ENCODE measurements at places on chromosomes 1 and 21.

- no peak for DNase-seq
Measured at GRCh38 chr1:51432146-51432545, 86.9 kb downstream of the EPS15 start.

DNA sequence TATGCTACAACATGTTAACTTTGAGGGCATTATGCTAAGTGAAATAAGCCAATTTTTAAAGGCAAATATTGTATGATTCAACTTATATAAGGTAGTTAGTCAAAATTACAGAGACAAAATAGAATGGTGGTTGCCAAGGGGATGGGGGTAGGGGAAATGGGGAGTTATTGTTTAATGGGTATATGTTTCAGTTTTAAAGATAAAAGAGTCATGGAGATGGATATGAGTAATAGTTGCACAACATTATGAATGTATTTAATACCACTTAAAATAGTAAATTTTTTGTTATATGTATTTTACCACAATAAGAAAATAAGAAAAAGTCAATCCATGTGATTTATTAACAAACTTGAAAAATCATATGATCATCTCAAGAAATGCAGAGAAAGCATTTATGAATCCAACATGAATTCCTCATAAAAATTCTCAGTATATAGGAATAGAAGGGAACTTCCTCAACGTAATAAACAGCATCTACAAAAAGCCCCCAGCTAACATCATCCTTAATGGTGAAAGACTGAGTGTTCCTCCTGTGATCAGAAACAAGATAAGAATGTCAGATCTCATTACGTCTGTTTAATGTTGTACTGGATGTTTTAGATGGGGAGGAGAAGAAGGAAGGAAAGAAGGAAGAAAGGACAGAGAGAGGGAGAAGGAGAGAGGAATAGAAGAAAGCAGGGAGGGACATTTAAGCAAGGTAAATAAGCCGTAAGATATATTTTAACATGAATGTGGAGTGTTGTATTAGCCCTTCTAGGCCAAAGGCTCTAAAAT lies 6.7 kb upstream of the TSEN15 start:
- no peak for DNase-seq

DNA sequence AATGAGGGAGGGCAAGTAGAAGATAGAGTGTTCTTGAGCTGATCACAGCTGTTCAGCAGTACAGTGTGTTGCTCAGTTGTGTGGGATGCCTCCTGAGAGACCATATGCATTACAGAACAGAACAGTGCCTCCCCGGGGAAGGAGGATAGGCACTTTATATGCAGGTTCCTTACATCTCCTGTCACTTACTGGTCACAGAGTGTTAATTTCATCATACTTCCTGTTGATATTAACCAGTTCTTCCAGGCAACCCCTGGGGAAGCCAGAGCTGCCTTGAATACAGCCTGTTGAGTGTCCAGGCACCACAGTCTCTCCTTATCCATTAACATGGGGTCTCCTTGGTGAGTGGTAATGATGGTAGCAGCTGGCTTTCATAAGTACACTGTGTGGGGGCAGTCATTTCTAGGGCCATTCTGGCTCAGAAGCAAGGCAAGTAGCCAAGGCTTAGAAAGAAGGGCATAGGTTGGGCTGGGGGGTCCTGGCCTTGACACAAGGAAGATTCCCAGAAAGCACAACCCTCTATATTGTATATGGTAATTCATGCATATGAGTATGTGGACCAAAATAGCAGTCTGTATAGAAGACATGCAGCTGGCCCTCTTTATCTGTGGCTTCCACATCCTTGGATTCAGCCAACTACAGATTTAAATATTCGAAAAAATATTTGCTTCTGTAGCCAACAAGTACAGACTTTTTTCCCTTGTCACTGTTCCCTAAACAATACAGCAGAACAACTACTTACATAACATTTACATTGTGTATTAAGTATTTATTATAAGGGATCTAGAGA lies 142.4 kb downstream of the ZP4 start:
- DNase-seq, result no peak

DNA sequence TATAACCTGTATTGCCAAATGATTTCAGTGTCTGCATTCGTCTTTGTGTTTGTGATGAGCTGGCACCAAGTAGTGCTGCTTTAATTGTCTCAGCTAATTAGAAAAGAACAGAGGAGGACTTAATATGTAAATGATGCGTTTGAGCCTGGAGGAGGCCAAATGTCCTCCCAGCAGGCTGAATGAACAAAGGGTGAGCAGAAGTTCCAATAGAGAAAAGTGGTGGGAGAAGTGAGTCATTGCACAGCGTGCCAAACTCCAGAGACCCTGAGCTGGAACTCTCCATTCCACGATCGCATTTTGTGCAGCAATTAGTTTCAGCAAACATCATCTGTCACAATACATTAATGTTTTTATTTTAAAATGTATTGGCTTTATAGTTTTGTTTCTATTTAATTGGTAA lies 17.9 kb downstream of the ETV3L start:
- DNase-seq, result no peak

DNA sequence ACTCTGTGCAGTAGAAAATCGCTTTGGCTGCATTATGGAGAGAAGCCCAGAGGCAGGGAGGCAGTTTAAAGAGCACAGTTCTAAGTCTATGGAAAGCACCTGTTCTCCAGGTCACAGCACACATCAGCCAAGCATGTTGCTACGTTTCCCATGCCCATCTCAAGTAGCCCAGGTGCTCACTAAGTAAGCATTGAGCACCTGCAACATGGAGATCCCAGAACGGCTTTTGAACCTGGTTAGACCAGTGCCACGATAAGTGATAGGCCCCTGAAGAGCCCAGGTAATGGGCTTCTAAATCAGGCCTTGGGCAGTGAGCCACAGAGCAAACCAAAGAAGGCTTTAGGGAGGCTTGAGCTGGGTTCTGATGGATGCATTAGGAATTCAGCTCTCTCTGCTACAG lies 186.2 kb downstream of the C1orf94 start:
- no peak for DNase-seq

All from LNCaP clone FGC (cell line).